Naive B cell (primary cell): ENCODE measurements at places on chromosomes 1 and 21. TPM values are rescaled to one million over a fixed set of nuclear protein-coding genes. Genes with fewer than 3 reads are reported as not detected.

DNA sequence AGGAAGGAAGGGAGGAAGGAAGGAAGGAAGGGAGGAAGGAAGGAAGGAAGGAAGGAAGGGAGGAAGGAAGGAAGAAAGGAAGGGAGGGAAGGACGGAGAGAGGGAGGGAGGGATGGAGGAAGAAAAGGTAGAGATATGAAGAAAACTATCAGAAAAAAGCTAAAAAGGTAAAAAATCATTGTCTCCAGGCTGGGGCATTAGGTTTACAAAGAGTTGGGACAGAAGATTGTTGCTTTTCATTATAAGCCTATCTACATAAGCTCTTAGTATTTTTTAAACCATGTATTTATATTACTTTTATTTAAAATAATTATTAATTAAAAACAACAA lies 7.2 kb upstream of the PINK1 start:
- DNase-seq = no peak

GPR37L1 gene
- polyA plus RNA-seq = not detected

DNA sequence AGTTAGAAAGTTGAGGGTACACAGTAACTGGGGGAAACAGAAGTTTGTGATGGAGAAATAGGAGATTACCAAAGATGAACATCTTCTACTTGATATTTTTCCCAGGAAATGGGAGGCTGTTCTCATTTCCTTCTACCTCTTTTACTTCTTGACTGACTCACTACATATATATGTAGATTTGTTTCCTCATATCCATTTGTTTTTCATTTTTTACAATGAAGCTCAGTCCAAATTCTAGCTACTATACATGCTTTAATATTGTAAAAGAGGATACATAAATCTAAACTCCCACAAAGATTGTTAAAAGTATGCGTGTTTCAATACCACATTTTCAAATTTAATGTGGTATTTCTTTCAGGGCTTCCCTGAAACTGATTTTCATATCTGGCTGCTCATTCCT lies 366.6 kb upstream of the NCAM2 start:
- no peak for DNase-seq

LRRC47 gene
- 13.6 TPM for polyA plus RNA-seq

GRCh38 chr1:25800703-25801377 lies 847 bp downstream of the SELENON start:
- no peak for DNase-seq

COP1 gene
- 37.2 TPM for polyA plus RNA-seq

AADACL3 gene
- not detected for polyA plus RNA-seq

- DNase-seq = no peak
Measured at GRCh38 chr1:226654668-226655055, 84.4 kb downstream of the ITPKB start.

G0S2 gene
- not detected for polyA plus RNA-seq

VTCN1 gene
- not detected for polyA plus RNA-seq
